ENCODE measurements at places on chromosomes 13 and 19. TPM values are rescaled to one million over a fixed set of nuclear protein-coding genes. Genes with fewer than 3 reads are reported as not detected.

The DCT gene
- not detected for total RNA-seq

The KIR3DL2 gene
- total RNA-seq: not detected

The SYCN gene
- total RNA-seq: 0.54 TPM

The LILRA1 gene
- not detected for total RNA-seq

The ZNF563 gene
- total RNA-seq: 3.7 TPM

- no peak for DNase-seq
Observed at GRCh38 chr19:49758292-49758691, 4.8 kb downstream of the TSKS start.

- DNase-seq: no peak
Observed at GRCh38 chr13:28527629-28528028, 32.7 kb upstream of the FLT1 start.

DNA sequence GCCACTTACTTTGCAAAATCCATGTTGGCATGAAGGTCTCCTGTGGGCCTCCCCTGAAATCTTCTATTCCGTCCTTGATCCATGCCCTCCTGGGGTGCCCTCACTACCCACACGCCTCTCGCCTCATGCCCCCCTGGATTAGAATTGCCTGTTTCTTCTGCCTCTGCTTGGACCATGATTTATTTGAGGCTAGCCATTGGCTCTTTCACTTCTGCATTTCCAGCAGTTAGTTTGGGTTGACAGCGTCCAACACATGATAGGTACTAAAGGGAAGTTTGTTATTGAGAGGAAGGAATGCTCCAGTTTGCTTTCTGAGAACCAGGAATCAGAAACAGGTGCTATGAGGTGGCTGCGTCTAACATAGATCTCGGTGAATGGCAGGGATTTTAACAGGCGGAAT lies 30.5 kb upstream of the TPTE2 start:
- DNase-seq: no peak

DNA sequence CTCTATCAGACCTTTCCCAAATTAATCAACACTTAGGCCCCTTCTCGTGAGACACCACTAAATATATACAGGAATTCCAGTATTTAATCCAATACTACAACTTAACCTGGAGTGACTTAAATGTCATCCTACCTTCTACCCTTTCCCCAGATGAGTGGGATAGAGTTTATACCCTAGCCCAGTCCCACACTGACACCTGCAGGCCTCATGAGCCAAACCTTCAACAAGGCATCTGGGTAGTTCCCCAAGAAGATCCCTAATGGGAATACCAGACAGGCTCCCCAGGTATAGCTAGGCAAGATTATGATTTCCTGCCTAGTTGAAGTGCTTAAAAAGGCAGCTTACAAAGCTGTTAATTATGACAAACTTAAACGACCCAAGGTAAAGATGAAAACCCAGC lies 15.9 kb downstream of the ZNF83 start:
- DNase-seq: no peak

GRCh38 chr19:18122424-18122823 lies 24.8 kb downstream of the MAST3 start:
- DNase-seq: no peak

- DNase-seq: no peak
Observed at GRCh38 chr13:98959786-98960605, 17.9 kb downstream of the DOCK9 start.

GRCh38 chr13:60213236-60213744 lies 49.6 kb upstream of the DIAPH3 start:
- DNase-seq: no peak

DNA sequence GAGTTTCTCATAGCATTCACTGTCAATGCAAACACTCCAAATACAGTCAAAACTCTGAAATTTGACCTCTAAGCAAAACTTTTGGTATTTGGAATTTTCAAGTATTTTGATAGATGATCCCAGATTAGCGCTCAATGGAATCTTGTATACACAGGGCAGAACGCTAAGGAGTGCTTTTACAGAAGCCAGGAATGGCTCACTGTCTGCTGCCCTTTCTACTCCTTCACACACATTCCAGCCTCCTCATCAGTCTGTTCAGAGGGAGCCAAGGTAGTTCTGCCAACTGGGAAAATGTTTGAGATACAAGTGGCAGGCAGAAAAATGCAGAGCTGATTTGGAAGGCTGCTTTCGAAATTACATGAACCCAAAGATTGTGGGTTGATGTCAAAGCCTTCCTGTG lies 4.4 kb upstream of the STARD13 start:
- no peak for DNase-seq

DNA sequence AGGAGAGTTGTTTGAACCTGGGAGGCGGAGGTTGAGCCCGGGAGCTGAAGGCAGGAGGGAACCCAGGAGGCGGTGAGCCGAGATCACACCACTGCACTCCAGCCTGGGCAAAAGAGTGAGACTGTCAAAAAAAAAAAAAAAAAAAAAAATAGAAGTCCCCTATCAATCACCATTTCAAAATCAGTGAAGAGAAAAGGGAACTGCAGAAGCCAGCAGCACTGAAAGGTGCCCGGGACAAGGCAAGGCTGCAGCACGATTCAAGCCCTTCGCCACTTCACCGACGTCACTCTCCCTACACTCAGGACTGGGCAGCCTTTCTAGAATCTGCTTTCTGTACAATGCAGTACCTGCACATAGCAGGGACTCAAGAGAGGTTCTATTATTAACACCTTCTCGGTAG lies 21.9 kb upstream of the USP12 start:
- no peak for DNase-seq

GRCh38 chr13:72849571-72849970 lies 67.6 kb downstream of the PIBF1 start:
- DNase-seq: no peak

DNA sequence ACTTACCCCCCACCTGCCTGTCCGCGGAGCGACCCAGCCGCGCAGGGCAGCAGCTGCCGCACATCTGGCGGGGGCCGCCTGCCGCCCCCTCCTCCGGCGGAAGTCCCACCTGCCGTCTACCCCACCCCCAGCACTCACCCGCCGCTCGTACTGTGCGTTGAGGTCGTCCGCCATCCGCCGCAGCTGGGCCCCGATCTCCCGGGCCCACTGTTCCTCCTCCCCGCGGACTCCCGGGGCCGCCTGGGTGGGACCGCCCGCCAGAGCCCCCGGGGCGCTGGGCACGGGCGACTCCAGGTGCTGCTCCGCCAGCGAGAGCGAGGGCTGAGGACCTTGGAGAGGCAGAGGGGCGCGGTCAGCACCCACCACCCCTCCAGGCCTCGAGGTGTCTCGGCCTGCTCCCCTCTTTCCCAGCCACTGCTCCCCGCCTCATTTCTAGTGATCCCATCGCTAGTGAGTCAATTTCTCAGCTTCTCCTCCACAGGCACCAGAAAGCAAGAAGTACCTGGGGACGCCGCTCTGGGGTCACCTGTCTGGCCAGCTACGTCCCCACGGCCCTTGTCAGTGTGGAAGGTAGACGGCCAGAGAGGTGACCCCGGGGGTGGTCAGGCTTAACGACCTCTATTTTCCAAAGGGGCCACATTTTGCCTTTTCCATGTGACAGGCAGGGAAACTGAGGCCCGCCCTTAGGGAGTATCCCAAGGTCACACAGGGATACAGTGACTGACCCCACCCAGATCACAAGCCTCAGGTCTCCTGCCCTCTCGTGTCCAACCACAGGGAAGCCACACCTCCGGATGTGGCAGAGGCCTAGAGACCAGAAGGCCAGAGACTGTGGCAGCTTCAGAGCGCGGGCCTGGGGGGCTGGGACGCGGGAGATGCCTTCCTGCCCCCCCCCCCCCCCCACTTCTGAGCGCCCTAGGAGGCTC lies 4.3 kb downstream of the BBC3 start:
- peak; percentile 57 for DNase-seq

Measured in GM12878 (cell line).